ENCODE measurements at places on chromosomes 11 and 22. TPM values are rescaled to one million over a fixed set of nuclear protein-coding genes. Genes with fewer than 3 reads are reported as not detected.

- DNase-seq, result no peak
Observed at GRCh38 chr22:24427500-24428164, at the start of gene ADORA2A. TSS of gene ADORA2A (plus strand) at chr22:24427599. CDS start at chr22:24433405, 5,806 bp downstream.

DNA sequence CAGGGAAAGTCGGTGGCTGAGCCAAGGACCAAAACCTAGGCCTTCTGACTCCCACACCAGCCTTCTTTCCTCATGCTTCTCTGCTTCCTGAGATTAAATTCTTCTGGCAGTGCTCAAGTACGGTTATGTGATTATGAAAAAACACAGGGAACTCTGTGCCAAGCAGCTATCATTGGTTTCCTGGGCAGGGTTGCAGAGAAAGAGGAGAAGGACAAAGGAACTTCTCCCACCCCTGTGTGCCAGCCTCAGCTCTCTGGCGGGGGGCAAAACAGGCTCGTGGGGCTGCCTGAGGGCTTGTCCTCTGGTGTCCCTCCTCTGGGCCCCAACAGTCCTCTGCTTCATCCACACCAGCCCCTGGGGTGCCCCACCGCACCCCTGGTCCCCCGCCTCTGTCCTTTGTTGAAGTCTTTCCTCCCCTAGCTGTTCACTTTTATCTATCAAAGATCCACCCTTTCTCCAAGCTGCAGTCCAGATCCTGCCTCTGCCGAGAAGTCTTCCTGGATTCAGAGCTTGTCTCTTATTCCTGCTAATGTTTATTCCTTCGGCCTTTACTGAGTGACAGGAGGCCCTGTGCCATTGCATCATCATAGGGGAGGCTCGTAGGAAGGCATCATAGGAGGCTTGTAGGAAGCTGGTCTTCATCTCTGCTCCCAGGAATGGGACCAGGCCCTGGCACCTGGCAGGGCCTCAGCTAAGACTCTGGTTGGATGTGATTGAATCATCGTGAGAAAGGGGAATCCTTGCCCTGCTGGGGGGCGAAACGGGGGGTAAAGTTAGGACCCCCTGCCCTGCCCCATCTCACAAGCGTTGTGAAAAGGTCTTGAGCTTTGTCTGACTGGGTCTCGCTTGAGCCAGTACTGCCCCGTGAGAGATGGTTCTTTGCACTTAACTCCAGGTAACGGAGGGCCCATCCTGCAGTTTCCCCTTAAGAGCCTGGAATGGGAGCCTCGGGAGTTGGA lies 11.5 kb upstream of the FTH1 start:
- DNase-seq, result peak; percentile 65

GRCh38 chr22:49958366-49958921 lies 2.1 kb upstream of the PIM3 start:
- peak; percentile 62 for DNase-seq

- no peak for DNase-seq
Observed at GRCh38 chr22:19478045-19478900, 720 bp downstream of the UFD1 start.

DNA sequence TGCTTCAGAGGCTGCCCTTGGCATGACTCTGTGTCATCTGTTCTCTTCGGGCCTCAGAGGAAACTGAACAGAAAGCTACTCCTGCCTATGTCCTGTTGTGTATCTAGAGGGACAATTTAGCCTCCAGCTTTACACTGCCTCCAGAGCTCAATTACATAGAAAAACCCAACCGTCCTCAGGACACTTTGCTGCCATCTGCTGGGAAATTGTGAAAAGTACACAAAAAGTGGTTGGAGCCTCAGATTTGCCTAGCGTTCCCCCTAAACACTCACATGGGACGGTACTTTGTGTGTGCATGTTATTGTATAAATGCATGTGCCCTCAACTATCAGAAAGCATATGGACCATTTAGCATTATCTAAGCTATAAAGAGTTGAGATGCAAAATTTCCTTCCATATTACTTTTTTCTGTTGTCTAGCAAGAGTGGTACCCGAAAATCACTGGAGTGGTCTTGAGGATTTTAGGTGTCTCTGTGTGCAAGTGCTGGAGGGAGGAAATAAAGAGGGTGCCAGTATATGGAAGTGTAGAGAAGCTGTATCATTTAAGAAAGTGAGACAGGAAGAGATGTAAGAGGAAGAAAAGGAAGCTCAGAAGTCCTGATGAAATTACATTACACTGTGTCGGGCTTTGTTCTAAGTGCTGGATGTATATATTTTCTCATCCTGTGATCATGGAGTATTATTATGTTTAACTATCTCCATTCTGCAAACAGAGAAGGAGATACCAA lies 8.7 kb upstream of the MS4A4E start:
- DNase-seq, result no peak

GRCh38 chr22:42156598-42156997 lies 26.0 kb upstream of the CYP2D6 start:
- no peak for DNase-seq

DNA sequence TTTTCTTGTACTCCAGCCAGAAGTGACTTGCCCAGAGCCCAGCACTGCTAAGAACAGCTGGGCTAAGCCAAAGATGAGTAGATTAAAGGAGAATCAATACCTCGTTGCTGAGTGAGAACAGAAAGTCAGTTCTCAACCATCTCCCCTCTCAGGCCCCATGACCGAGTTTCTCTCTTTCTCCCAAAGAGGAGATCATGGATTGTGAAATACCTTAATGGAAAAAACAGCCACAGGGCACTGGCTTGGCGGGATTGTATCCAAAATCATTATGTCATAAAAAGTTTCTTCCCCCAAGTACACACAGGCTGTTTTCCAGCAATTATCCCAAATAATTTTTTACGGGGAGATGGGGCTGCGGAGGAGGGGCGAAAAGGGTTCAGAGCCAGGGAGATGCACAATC lies 111.8 kb upstream of the TMEM45B start:
- no peak for DNase-seq

The MDK gene
- 24.7 TPM for total RNA-seq

The DCHS1 gene
- 28.0 TPM for total RNA-seq
